ENCODE measurements at places on chromosomes 2 and 18. TPM values are rescaled to one million over a fixed set of nuclear protein-coding genes. Genes with fewer than 3 reads are reported as not detected.

The MYL12A gene
- 174 TPM for total RNA-seq

The MYO7B gene
- total RNA-seq = 0.33 TPM

DNA sequence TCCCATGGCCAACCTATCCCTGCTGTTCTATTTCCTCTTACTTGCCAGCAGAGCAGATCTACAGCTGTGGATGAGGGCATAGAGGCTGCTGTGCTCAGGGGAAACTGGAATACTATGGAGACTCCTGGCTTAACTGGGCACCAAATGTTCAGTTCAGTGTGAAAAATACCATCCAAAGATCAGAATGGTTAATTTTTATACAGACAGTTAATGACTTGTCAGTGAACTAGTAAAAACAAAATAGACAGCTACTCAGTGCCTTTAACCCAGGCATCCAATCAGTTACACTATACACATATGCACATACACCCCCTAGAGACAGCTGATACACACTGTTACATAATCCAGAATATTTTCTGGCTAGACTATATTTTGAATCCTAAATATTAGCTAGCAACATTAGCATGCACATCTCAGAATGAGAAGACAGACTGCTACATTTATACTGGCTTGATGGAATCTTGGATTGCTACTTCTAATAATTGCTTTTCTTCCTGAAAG, 59.1 kb upstream of the WIPF1 start:
- no peak for DNase-seq

- DNase-seq = no peak
These were observed 18.0 kb downstream of the ITSN2 start for GRCh38 chr2:24342110-24342910.

The DLX1 gene
- not detected for total RNA-seq

DNA sequence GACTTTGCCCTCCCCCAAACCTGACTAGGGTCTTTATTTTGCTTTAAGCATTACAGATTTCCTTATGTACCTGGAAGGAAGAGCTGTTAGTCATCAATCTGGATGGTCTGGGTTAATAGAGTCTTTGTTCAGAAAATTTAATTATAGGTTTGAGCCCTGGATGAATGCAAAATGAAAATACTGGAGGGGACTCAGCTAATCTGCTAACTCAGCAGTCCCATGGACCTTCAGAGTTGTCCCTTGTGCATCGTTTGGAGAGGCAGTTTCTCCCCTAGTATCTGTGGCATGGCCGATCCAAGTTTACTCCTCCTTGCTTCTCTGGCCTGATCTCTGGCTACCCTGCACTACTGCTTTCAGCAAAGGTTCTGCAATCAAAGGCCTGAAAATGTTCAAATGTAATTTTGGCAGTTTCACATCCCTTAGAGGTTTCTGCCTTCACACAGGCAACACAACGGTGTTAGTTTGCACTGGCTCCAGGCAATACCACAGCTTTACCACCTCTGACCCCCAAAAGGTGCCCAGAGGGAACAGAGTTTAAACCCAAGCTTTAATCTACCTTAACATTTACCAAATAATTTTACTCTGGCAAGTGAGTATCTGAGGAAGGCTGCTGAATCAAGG, 134.3 kb downstream of the THADA start:
- no peak for DNase-seq

- no peak for DNase-seq
These were observed 36.5 kb downstream of the EIF4E2 start for GRCh38 chr2:232586943-232587505.

The HTR2B gene
- total RNA-seq = not detected

DNA sequence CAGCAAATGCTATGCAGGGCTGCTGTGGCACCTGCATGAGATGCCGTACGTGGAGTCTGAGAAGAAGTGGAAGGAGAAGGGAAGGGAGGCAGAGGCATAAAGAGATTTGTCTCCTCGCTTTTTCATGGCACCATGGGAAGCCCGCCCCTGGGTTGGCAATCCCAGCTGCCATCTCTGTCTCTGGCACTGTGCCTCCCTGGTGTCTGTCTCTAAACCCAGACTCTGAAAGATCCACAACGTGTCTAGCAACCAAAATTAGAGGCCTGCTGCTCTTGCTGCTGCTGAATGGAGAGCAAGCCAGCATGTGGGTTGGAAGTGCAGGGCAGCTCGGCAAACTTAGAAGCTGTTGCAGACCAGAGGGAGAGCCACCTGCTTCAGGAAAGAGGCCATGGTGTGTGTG, 53.1 kb downstream of the INO80C start:
- DNase-seq = no peak

DNA sequence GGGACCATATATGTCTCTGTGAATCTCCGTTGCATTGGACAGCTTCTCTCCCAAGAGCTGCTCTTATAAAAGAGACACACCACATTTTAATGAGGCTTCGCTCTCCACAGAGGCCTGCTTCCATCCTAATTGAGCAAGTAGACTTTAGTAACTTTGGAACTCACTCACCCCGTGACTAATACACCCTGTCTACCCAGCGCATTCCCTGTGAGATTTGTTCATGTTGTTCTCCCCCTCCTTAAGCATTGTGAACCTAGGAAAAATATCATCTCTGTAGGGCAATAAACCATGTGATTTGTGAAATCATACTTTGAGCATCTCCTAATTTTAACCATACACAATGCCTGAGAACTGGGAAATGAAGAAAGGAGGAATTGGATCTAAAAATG, 56.9 kb downstream of the MCFD2 start:
- no peak for DNase-seq

DNA sequence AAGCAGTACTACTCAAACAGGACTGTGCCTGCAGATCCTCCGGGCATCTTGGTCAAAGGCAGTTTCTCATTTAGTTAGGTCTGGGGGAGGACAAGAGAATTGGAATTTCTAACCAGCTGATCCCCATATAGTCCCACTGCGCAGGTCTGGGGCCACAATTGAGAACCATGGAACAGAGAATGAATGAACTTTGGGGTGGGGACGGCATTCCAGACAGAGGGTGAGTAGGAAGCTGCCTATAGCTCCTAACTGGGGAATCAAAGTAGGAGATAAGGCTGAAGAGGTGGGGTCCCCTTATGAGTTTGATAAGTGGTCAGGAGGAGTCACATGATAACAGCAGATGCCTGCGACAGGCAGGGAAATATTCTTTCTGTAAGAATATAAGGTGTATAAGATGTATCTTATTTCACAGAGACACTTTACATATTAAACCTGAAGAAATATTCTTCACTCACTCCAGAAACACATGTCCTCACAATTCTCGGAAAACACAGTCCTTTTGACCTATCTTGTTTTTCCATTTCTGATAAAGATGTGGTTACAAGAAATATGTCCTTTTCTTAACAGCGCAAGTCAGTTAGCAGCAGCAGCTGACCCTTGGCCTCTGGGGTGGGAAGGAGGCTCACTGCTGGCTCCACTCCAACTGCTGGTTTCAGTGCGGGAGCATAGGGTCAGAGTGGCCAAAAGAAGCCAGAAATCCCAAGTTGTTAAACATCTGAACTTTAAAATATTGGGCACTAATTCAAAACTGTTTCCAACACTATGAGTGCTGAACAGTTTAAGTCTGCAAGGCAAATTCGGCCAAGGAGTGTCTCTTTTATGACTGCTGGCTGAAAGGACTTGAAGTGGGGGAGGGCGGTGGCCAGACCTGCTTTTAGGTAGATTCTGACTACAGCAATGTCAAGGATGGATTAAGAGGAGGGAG, 12.6 kb upstream of the TMEM214 start:
- DNase-seq = no peak

The OST4 gene
- 129 TPM for total RNA-seq

DNA sequence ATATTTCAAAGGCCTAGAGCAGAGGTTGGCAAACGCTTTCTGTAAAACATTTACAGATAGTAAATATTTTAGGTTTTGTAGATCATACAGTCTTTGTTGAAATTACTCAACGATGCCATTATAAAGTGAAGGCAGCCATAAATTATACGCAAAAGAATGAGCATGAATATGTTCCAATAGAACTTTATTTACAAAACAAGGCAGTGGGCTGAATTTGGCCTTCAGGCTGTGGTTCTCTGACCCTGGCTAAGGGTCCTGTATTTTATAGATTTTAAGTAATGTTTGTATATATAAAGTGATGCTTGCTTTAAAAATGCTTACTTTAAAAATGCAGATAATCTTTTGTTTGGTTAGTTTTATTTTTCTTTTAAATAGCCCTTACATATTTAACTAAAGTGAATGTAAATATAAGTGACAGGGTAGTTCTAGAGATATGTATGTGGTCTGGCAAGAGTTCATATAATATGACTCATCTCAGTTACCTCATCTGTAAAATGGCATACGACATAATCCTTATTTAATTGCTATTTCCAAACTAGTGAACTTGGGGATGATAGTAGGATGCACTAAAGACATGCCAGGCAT, 51.7 kb upstream of the ATP5MC3 start:
- no peak for DNase-seq

- no peak for DNase-seq
These were observed 16.2 kb upstream of the TMEM178A start for GRCh38 chr2:39649511-39649910.

DNA sequence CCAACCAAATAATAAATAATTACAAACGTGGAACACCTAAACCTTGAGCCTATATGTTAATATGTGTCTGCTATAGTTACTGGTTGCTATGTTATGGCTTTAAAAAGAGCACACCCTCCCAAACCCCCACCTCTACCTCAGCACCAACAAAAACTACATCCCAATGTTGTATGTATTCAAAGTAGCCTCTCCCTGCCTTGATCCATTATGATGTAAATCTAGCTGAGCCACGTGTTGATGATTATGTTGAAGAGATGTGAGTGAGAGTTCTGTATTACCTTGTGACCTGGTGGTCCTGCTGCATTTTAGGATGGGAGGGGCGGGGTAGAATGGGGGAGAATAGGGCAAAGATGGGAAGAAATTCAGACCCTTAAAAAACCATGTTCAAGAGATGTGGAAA, 4.8 kb downstream of the MFSD6 start:
- no peak for DNase-seq

DNA sequence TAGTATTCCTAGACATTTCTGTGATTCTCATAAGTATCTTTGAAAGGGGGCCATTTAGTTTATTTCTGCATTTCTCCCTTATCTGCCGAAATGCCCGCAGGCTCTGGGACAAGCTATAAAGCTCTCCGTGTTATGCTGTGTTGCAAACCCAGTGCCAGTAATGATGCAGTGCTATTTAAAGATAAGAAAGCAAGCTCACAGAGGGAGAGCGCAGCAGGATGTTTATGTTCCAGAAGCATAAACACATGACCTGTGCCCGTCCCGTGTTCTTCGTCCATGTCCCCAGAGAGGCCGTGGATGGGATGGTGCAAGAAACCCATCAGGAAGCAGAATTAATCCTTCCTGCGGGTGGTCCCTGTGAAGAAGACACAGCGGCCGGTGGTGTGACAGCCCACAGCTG, 99.4 kb downstream of the NEDD4L start:
- no peak for DNase-seq

- DNase-seq = no peak
These were observed 2.2 kb upstream of the SP5 start for GRCh38 chr2:170712653-170713542.

DNA sequence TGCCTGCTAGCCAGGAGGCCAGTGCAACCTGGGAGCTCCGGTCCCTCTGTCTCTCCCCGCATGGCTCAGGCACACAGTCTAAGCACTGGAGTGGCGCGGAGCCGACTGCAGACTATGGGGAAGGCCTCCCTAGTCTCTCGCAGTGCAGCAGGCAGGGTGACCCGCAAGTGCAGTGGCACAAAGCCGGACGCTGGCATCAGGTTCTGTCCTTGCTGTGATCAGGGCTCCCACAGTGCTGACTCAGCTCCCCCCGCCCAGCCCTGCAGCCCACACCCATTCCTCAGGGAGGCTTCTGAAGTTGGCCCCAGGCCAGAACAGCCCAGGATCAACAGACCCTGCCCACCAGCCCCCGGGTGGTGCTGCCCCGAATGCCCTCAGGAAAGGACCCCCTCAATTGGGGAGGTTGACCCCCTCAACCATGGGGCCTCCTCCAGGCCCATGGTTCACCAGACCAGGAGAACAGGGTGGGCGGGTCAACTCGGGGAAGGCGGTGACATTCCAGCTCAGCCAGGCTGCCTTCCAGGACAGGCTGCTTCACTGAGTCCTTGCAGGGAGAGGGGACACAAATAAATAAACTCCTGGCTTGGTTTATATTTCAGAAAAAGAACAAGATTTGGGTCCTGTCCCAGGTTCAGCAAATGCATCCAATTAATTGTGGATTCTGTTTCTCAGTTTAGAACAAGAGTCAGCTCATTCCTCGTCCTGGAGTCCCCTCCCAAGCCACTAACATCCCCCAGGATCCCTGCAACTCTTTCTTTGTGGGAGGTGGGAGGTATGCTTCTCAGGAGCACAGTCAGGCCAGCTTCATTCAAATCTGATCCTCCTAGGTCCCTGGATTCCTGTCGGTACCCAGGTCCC, 12.2 kb downstream of the BIN1 start:
- DNase-seq = peak; percentile 30

The MREG gene
- 3.6 TPM for total RNA-seq

DNA sequence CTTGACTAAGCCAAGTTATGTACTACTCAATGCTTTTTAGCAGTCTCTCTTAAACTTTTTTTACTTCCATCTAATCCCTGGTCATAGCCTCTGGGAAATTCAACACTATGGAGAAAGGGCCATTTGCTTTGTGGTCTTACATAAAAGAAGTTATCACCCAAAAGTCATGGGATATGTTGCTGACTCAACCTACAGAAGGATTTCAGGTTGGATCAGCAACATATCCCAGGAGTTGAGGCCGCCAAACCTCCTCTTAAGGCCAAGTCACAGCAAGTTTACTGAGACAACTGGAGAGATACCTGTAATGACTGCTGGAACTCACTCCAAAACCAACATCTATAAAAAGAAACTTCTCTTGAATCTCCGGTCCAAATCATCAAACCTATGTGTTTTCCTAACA, 141.1 kb downstream of the IRS1 start:
- DNase-seq = no peak

DNA sequence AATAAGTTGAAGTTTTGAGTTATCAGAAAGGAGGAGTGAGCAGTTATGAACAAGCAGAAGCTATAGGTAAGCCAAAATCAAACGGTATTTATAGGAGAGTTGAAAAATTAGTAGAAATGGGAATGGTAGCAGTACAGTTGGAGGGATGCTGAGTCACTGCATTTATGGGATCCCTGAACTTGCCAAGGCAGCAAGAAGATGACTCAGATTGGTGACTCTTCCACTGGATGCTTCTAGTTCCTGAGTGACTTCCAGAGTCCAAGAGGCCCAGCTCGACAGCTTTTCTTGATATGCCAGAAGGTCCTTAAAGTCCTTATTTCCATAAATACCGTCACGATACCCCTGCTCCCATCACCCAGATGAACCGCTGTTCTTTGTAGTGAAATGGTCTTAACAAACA, 31.1 kb upstream of the ACTR3 start:
- DNase-seq = no peak

GRCh38 chr2:177682836-177683660, 290.5 kb downstream of the AGPS start:
- no peak for DNase-seq

DNA sequence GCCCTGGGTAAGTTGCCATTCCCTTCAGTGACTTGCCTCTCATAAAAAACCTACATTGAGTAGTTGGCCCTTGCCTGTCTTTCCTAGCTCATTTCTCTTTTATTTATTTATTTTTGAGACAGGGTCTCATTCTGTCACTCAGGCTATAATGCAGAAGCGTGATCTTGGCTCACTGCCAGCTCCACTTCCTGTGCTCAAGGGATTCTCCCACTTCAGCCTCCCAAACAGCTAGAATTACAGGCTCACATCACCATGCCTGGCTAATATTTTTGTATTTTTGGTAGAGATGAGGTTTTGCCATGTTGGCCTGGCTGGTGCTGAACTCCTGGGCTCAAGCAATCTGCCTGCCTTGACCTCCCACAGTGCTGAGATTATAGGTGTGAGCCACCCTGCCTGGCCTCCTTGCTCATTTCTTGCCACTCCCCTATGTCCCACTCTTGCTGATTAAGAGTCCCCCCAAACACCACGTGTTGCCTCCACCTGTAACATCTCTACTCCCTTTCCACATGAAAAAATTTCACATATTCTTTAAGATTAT, 12.6 kb downstream of the EVA1A start:
- peak; percentile 50 for DNase-seq

Measured in body of pancreas (tissue), 4 donors.